Activated CD4-positive, alpha-beta T cell treated with anti-CD3 and anti-CD28 coated beads, Interleukin-2, amount 50 U/mL, for 4 hours (primary cell): ENCODE measurements at places on chromosomes 5 and 9.

- DNase-seq = no peak
Measured at GRCh38 chr9:105338308-105338707, 93.9 kb downstream of the SLC44A1 start.

DNA sequence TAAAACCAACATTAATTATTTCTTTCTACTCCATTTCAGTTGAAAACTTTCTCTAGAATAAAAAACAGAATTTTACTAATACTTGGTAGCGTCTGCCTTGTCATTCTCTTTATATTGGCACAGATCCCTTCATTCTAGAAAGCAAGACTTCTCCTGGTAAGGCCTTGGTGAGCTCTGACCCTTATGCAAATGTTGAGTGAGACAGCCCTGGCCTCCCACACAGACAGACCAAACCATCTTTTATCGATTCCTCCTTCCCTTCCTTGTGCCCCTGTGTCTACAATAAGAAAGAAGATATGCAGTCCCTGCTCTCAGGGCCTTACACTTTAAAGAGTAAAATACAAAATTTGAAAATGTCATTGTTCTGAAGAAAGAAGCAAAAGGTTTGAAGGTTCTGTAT, 262.2 kb downstream of the EFNA5 start:
- DNase-seq = no peak

DNA sequence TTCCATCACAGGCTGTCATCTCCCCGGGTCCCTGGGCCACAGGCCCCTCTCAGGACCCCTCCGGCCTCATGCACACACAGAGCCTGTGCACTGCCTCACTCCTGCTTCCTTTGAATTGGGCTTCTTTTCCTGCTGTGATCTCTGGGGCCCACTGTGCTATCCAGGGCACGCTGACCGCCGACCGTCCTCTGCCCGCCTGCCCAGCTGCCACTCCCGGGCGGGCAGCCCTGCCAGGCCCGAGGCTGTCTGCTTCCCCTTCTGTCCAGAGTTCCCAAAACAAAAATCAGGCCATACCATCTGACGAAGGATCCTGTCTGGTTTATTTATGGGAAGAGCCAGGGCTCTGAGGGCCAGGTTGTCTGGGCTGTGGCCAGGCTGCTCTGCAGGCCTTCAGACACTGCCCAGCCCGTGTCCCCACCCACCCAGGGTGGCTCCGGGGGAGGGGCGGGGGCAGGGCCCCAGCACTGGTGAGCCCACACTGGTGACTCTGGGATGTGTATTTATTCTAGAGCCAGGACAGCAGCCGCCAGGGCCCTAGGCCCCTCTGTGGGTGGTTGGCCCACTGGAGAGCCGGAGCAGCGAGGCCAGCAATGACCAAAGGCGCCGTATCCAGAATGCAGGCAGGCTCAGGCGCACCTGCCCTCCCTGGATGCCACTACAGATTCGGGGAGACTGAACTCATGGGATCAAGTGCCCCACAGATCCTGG, 57.0 kb downstream of the ADAMTS2 start:
- DNase-seq = no peak

DNA sequence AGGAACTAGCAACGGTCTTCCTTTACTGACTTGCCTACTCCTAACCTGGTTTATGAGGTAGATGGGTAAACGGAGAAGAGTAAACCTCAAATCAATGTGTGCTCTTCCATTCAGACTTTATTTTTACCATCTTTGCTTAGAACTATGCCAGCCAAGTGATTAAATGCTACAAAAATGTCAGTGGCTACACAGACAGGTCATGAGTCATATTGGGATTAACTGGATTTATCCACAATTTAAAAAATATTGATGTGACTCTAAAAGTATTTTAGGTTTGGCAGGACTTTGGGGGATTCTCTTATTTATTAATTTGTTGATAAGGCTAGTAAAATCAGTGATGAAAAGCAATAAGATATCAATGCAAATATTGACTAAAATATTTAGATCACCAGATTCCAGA, 275.0 kb downstream of the PLK2 start:
- no peak for DNase-seq

- no peak for DNase-seq
Measured at GRCh38 chr9:112265391-112265790, 68.0 kb downstream of the PTBP3 start.

DNA sequence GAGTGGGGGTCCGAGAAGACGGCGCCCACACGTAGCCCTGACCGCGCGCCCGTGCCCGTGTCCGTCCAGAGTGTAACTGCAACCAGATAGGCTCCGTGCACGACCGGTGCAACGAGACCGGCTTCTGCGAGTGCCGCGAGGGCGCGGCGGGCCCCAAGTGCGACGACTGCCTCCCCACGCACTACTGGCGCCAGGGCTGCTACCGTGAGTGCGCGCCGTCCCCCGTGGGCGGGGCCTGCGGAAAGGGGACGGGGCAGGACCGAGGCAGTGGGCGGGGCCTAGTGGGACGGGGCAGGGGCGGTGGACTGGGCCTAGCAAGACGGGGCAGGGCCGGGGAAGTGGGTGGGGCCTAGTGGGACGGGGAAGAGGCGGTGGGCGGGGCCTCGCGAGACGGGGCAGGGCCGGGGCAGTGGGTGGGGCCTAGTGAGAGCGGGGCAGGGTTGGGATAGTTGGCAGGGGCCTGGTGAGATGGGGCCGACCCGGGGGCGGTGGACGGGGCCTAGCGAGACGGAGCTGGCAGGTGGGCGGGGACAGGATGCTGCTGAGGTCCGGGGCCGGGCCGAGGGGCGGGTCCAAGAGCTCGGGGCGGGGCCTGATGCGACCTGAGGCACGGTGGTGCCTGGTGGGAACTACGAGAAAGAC, 79.1 kb downstream of the NTNG2 start:
- DNase-seq = peak; percentile 100

GRCh38 chr9:116843863-116844620, 156.9 kb downstream of the TRIM32 start:
- DNase-seq = no peak

GRCh38 chr9:34072868-34073590, 24.3 kb upstream of the UBAP2 start:
- no peak for DNase-seq

DNA sequence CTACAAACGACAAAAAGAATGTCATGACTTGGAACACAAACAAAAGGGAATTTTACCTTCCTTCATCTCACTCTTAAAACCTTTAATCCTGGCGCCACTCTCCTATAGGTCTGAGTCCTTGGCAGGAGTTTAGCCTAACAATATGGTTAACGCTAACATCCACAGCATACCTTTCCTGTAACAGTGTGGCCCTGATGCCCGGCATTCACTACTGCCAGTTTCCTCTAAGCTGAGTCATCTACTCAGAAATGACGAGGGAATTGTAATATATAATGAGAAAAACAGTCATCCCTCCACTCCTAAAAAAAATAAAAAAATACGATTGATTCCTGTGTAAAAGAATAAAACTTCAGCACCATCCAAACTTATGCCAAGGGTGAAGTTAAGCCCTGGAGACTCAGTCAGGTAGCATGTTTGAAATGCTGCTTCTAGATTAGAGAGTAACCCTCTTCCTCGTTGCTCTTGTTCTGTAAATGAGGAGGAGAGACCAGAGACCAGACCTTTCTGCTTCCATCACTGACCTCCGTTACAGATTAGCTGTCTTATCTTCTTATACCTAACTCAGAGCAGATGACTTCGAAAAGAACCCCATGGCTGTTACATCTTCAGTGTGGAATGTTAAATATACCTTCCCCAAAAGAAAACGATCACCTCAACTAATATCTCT, 37.4 kb downstream of the CCDC125 start:
- no peak for DNase-seq

DNA sequence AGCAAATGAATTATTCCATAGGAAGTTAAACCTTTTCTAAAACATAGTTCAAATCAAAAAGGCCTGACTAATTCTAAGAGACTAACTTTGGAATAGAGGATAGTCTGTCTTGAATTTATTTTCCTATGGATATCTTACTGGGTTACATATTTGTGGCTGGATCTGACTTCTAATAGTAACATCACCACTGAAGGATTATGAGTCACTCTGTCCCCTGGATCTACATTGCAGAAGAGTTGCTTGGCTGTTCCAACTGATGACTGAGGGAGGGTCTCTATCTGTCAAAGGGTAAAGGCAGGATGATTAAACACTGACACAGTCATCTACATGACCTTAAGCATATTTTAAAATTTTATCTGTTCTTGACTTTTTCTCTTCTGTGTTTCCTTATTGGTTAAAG, 119.6 kb upstream of the FST start:
- DNase-seq = no peak

- no peak for DNase-seq
Measured at GRCh38 chr9:133278161-133279114, 3.4 kb upstream of the ABO start.

DNA sequence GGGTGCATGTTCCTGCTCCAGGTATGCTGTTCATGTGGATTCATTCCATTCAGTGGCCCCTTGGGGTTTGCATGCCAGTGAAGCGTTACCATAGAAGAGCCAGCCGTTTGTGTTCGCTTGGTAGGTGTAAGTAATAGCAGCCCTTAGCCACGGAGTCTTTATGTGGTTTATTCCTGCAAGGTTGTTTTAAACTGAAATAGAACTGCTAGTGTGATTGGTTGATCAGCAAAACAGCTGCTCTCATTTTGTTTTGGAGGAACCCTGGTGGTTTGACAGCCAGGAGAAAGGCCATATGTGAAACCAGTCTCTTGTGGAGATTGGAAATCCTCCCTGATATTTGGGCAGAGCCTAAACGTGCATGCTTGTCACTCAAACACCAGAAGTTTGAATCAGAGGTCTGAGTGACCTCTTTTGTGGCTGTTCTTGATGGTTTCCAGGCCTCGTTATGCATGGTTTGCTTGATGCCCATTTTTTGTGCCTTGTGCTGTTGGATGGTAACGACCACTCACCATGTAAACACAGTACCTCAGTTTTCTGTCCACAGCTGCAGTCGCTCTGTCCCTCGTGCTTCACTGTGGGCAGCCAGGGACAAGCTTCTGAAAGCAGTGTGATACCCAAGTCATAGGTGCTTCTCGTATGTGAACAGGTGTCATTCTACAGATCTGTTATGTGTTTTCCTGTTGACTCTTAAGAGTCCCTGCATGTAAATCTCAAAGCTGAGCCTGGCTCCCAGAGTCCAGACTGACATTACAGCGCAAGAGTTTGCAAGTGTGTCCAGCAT, 58.3 kb upstream of the NXNL2 start:
- DNase-seq = no peak

- no peak for DNase-seq
Measured at GRCh38 chr9:113844466-113844865, 31.6 kb upstream of the ZNF618 start.

- no peak for DNase-seq
Measured at GRCh38 chr9:38346811-38347210, 45.7 kb upstream of the ALDH1B1 start.

DNA sequence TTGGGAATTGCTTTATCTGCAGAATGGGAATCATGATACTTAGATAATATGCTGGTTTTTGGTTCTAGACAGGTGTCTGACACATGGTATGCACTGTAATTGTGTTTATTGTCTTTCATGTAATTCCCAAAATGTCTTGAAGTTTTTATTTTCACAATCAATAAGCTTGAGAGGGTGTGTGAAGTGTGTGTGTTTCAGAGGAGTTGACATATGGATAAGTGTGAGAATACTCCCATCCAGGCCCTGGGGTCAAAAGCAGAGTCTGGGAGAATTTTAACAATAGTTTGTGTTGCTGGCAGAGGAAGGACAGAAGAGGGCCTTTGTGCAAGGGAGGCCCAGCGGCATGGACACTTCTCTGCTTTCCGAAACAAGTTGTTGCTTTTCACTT, 8.4 kb downstream of the PRDM6 start:
- no peak for DNase-seq

DNA sequence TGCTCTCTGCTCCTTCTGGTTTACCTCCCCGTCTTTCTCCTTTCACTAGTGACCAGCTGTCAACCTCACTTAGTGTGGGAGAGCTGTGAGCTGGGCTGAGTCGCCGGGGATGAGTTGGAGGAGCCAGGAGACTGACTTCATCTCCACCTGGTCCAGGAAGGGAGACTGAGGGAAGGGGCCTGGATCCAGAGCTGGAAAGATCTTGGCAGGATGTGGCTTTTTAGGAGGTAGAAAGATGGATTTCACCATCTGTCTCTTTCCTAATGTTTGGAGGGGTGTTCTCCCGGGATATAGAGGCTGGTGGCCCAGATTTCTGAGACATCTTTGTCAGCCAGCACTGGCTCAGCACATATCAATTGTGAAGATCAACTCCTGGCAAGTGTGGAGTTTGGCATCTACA, 37.1 kb upstream of the TNC start:
- no peak for DNase-seq

DNA sequence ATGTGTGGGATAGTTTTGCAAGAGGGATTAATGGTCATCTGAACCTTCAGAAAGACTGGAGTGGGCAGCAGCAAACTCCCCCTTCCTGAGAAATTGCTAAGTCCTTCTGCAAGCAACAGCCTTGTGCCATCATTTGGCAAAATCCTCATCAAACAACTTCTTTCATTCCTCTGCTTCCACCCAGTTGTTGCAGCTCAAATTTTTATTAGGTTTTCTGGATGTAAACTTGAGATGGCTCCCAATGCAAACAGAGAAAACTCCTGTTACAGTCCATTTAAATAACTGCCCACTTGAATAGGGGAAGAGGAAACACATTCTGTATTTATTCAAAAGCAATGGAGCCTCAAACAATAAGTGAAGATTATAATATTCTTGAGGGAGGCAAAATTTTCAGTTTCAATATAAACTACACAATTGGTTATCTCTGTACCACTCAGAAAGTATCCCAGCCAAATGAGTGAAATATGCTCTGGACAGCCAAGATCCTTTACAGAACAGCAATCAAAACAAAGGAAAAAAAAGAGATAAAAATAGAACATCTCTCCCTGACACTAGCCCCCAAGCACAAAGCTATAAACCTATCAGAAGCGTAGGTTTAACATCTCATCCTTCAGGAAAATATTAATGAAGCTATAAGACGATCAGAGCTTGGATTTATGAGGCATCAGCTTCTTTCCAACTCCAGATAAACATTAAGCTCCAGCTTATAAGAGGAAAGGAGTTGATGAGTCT, 17.3 kb upstream of the DAP start:
- DNase-seq = no peak

- DNase-seq = no peak
Measured at GRCh38 chr5:53257806-53258373, 148.3 kb upstream of the MOCS2 start.

DNA sequence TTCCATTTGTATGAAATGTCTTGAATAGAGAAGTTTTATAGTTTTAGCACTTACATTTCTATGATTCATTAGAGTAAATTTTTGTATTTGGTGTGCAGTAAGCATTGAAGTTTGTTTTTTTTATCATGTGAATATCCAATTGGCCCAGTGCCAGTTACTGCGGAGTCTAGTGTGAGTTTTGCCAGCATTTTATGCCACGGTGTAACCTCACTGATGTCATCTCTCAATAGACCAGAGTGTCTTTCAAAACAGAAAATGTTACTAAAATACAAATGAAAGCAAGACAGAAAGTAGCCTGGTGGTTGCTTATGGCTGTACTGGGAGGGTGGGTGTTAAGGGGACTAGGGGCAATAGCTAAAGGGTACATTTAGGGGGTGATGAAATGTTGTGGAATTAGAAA, 62.8 kb downstream of the IPPK start:
- DNase-seq = no peak

DNA sequence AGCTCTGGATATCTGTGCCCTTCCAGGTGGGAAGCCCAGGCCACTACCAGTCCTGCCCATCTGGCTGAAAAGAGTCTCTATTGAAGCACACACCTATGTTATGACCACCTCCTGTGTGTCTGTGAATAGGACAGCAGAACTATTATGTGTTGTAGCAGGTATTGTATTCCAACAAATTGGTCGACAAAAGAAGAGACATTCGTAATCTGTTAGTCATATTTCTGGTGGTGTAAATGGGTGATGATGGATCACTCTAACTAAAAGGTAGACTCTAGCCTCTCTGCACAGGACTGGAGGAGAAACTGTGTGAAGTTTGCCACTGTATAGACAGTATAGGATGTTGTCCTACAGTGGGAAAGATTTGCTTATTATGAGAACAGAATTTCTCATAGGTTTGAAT, 416.1 kb downstream of the TMEM38B start:
- no peak for DNase-seq
